A549 treated with dexamethasone at 1 μM for 4 hours (cell line): ENCODE measurements at places on chromosomes 3 and 15. TPM values are rescaled to one million over a fixed set of nuclear protein-coding genes. Genes with fewer than 3 reads are reported as not detected.

Gene PLAAT1
- 0.09 to 0.16 TPM in 2 of 5 replicates, not detected in the others for total RNA-seq

Gene ANKRD34C
- not detected in 5 replicates for total RNA-seq

Gene SGO1
- 12.0 to 17.4 TPM (median 15.8 TPM) in 5 replicates for total RNA-seq

Gene LEKR1
- 0.49 to 1.1 TPM (median 0.77 TPM) in 5 replicates for total RNA-seq

Gene KBTBD12
- total RNA-seq, result not detected in 5 replicates

Gene PLCH1
- 0.62 to 0.91 TPM (median 0.82 TPM) in 5 replicates for total RNA-seq

Gene NGRN
- total RNA-seq, result 102 to 114 TPM (median 108 TPM) in 5 replicates

Gene RAB6B
- total RNA-seq, result 1.9 to 3.0 TPM (median 2.5 TPM) in 5 replicates

Gene ARHGAP31
- total RNA-seq, result 0.67 to 1.4 TPM (median 0.98 TPM) in 5 replicates

Gene GOLGA8H
- 2.2 to 3.7 TPM (median 2.9 TPM) in 5 replicates for total RNA-seq

Gene PAQR5
- 64.6 to 109 TPM (median 96.1 TPM) in 5 replicates for total RNA-seq

Gene TYRO3
- 16.9 to 20.8 TPM (median 20.5 TPM) in 5 replicates for total RNA-seq

Gene SLC28A1
- total RNA-seq, result 0.04 TPM in 1 of 5 replicates, not detected in the others

Gene CERS3
- total RNA-seq, result not detected in 5 replicates

Gene CHRM5
- total RNA-seq, result 0.04 TPM in 1 of 5 replicates, not detected in the others

Gene PPM1L
- total RNA-seq, result 0.27 to 0.90 TPM (median 0.65 TPM) in 5 replicates

Gene CASR
- total RNA-seq, result not detected in 5 replicates

Gene TOPBP1
- total RNA-seq, result 22.3 to 30.3 TPM (median 26.0 TPM) in 5 replicates

Gene FGF7
- 0.07 TPM in 1 of 5 replicates, not detected in the others for total RNA-seq

Gene IL12A
- 1.1 to 1.5 TPM (median 1.3 TPM) in 5 replicates for total RNA-seq

Gene HAPLN3
- 19.0 to 24.8 TPM (median 23.2 TPM) in 5 replicates for total RNA-seq

Gene EPB42
- total RNA-seq, result not detected in 5 replicates

Gene ATP10A
- 6.9 to 10.8 TPM (median 9.1 TPM) in 5 replicates for total RNA-seq

Gene CCDC13
- total RNA-seq, result 0.39 to 0.61 TPM (median 0.50 TPM) in 5 replicates

Gene KY
- 0.06 to 0.13 TPM (median 0.09 TPM) in 5 replicates for total RNA-seq

Gene LYZL4
- total RNA-seq, result not detected in 5 replicates

Gene CTXN2
- total RNA-seq, result 0.02 to 0.05 TPM (median 0.03 TPM) in 3 of 5 replicates, not detected in the others

Gene PLS1
- 9.6 to 12.7 TPM (median 10.8 TPM) in 5 replicates for total RNA-seq

Gene RPL22L1
- 207 to 270 TPM (median 235 TPM) in 5 replicates for total RNA-seq

Gene ARRDC4
- 0.13 to 0.20 TPM (median 0.15 TPM) in 5 replicates for total RNA-seq

Gene ZPLD1
- not detected in 5 replicates for total RNA-seq

Gene CCR4
- total RNA-seq, result 0.04 to 0.05 TPM (median 0.05 TPM) in 4 of 5 replicates, not detected in the other

Gene HIGD2B
- 0.10 TPM in 1 of 5 replicates, not detected in the others for total RNA-seq

Gene PLA2G4D
- not detected in 5 replicates for total RNA-seq
